H4 (cell line): ENCODE measurements at places on chromosomes 1 and 21. TPM values are rescaled to one million over a fixed set of nuclear protein-coding genes. Genes with fewer than 3 reads are reported as not detected.

DNA sequence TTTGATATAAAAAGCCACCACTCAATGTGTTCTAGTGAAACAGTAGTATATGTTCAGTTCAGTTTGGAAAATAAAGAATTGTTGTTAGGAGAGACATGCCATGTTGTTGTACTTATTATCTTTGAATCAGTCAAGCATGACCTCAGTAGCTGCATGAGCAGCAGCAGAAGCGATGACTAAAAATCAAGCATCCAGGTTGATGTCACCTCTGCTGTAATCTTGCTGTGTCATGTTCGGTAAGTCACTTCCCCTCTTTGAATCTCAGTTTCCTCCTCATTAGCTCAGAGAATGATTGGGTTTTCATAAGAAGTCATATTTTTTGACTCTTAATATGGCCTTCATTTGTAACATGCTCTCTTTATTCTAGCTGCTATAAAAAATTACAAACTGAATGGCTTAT is 428.4 kb upstream of the B3GALT2 start:
- peak; percentile 61 for DNase-seq

GRCh38 chr1:30672661-30673060 is 50.7 kb downstream of the MATN1 start:
- no peak for DNase-seq

DNA sequence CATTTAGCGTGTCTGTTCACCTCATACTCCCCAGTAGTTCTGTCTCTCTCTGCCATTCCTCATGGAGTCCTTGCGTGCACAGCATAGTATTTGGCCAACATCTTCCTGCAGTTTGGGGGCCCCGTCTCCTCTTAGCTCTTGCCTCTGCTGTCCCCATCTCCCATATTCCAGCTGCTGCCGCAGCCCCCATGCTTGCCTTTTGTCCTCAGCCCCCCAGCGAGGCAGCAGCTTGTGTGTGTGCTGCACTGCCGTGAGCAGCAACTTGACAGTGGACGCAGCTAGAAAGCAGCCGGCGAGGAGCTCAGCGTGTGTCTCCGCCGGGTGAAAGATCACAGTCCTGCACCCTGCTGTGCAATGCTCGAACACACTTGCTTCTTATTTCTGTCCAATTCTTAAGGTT is 164.2 kb upstream of the COL6A1 start:
- no peak for DNase-seq

The SZT2 gene
- total RNA-seq, result 4.2 and 6.3 TPM in 2 replicates

The LGR6 gene
- total RNA-seq, result 0.29 TPM in 1 of 2 replicates, not detected in the other
